Activated CD8-positive, alpha-beta memory T cell treated with anti-CD3 and anti-CD28 coated beads for 4 hours (primary cell): ENCODE measurements at places on chromosomes 7 and 10.

GRCh38 chr7:19463581-19463980 lies 245.3 kb downstream of the POLR1F start:
- no peak for DNase-seq

GRCh38 chr10:116470768-116471415 lies 43.2 kb downstream of the PNLIPRP3 start:
- no peak for DNase-seq

- no peak for DNase-seq
These were observed 14.0 kb downstream of the SLC39A12 start for GRCh38 chr10:17965649-17966235.

- no peak for DNase-seq
These were observed 36.0 kb upstream of the NRG3 start for GRCh38 chr10:81838950-81839349.

GRCh38 chr7:82615527-82615926 lies 171.9 kb upstream of the CACNA2D1 start:
- no peak for DNase-seq

DNA sequence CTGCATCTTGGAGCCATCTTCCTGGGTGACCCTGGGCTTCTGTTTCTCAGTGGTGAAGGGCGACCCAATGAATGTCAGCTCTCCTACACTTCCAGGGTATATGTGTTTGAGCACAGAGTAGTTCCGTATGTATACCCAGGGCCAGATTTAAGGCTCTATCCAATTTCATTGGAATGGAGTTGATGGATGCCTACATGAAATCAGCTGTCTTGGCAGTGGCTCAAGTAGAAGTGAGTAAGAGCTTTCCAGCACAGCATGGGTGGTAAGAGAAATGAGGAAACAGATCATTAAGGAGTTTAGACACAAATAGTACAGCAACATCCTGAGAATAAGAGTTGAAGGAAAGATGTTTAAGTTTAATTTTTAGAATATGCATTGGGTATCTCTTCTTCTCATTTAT lies 433.0 kb downstream of the PAXIP1 start:
- no peak for DNase-seq

GRCh38 chr7:26363465-26363864 lies 71.8 kb downstream of the SNX10 start:
- DNase-seq = no peak

DNA sequence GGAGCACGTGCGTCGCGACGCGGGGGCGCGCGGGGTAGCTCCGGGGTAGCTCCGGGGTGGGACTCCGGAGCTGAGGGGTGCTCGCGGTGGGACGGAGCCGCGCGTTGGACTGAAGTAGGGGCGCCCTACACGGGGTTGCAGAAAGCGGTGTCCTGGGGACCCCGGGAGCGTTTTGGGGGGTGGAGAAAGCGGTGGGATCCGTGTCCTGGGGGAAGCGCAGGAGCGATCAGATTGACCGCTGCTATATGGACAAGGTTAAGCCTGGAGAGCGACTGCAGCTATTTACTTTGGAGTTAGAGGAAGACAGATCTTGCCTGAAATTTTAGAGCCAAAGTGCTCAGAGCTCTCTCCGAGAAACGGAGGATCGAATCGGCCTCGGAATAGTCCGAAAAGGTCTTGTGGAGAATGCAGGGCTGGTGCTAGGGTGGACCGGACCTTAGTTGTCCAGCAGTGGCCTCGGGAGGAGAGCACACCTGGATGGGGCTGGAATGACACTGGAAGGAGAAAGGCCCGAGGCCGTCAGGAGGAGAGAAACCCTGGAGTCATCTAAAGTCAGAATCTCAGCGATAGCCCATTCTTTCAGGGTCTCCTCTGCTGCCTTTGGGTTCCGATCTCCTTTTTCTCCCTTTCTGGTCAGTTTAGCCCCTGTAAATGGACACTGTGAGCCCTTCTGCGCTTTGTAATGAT lies 564 bp downstream of the PDSS1 start:
- no peak for DNase-seq
